ENCODE measurements at places on chromosomes 16 and 17.

GRCh38 chr16:84928679-84929420 is 82.5 kb downstream of the ZDHHC7 start:
- no peak for DNase-seq

DNA sequence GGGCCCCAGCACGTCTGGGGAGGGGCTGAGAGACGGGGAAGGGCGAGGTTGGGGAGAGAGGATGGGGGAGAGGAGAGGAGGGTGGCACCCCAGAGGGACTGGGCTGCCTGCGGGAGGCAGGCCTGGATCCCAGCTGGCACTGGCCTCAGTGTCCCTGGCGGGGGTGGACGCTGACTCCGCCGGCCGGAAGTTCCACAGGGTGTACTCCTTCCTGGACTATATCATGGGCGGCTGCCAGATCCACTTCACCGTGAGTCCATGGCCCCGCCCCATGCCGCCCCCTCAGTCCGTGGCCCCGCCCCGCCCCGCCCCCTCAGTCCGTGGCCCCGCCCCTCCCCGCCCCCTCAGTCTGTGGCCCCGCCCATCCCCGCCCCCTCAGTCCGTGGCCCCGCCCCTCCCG is 11.3 kb downstream of the CPNE7 start:
- no peak for DNase-seq

DNA sequence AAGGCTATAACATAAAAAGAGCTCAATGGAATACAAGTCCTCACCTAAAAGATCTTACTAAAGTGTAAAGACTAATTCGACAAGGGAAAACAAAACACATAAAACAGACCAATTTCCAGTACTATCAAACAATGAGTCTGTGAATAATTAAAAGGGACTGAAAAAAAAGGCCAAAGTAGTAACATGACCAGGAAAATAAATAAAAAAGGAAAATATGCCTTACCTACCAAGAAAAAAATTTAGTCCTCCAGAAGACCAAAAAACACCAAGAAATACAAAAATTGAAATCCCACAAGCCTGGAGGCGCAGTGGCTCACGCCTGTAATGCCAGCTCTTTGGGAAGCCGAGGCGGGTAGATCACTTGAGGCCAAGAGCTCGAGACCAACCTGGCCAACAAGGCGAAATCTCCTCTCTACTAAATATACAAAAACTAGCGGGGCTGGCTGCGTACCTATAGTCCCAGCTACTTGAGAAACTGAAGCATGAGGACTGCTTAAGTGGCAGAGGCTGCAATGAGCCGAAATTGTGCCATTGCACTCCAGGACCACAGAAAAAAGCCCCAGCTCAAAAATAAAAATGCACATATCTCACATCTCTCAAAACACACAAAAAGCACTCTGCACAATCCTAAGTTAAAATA is 60.8 kb downstream of the TEX14 start:
- no peak for DNase-seq

- no peak for DNase-seq
Observed at GRCh38 chr17:43411369-43411677, 12.5 kb downstream of the ARL4D start.

GRCh38 chr16:83516931-83517330 is 290.8 kb upstream of the HSBP1 start:
- no peak for DNase-seq

GRCh38 chr16:1511662-1512569 is 18.8 kb downstream of the TELO2 start:
- no peak for DNase-seq

DNA sequence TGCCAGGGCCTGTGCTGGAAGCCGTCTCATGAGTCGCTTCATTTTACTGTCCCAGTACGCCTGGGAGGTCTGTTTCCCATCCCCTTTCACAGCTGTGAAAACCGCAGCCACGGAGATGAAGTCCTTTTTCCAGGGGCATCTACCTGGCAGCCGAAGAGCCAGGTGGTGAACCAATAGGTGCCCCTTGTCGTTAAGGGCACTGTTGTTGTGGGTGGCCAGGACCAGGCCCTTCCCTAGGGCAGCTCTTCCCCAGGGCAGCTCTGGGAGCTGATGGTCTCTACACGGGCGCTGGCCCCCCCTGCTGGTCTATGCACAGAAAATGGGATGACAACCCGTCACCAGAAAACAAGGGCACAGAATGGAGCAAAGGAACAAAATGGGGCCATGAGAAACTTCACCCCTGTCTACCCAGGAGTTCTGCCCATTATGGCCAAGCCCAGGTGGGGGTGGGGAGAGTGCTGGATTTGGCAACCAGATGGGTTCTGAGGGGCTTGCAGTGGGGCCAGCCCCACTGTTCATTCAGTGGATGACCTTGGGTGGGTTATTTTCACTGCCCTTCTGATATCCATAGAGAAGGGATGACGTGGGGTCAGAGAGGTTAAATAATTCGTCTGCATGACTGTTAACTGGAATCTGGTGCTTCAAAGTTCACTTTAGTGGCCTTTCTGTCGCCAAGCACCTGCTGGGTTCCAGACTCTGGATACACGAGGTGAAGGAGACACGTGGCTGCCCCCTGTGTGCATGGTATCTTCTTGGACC is 11.5 kb downstream of the RMI2 start:
- no peak for DNase-seq

- no peak for DNase-seq
Observed at GRCh38 chr16:48347191-48347865, 37.9 kb downstream of the SIAH1 start.

DNA sequence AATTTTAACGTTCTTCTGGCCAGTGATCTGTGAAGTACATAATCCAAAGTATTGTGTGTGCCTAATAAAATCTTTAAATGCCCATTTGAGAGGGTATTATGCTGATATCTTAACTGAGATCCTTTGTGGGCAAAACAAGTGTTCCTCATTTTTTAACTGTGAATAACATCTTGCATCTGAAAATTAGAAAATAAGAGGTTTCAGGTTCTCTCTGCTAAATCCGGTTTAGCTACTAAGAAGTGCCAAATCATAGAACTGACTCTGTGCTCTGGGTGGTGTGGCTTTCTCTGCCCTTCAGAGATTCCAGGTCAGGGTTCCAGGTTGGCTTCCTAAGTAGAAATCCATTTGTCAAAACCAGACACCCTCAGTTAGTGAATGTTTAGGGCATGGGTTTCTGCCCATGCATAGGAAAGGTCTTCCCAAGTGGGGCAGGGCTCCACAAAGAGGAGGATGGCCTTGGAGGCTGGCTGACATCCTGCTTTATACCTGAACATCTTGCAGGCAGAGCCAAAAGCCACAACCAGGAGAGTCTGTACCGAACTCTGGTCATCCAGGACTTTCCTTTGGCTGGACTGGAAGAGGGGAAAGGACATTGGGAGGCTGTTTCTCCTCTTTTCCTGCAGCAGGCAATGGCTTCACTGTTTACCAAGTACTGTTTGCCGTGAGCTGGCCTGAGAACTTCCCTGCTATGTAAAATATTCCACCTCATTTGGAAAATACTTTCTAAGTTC is 8.5 kb downstream of the ALDH3A2 start:
- no peak for DNase-seq

- DNase-seq = no peak
Observed at GRCh38 chr16:87170310-87170709, 146.9 kb downstream of the C16orf95 start.

- DNase-seq = no peak
Observed at GRCh38 chr16:90018297-90018651, 982 bp downstream of the DBNDD1 start.

- no peak for DNase-seq
Observed at GRCh38 chr16:27434141-27435051, 32.4 kb downstream of the IL21R start.

Data from NCI-H2081 treated with DMSO at 0.1 percent for 48 hours (cell line).